NCI-H1092 treated with DMSO at 0.1 percent for 48 hours (cell line): ENCODE measurements at places on chromosomes 6 and 20.

- no peak for DNase-seq
Measured at GRCh38 chr6:36698871-36699271, 1.2 kb downstream of the RAB44 start.

- DNase-seq = no peak
Measured at GRCh38 chr20:60467078-60467477, 508.9 kb downstream of the CDH26 start.

GRCh38 chr20:6051505-6051904 is 2.4 kb downstream of the LRRN4 start:
- DNase-seq = no peak

GRCh38 chr6:165729307-165729936 is 66.4 kb upstream of the PDE10A start:
- DNase-seq = peak; percentile 65

DNA sequence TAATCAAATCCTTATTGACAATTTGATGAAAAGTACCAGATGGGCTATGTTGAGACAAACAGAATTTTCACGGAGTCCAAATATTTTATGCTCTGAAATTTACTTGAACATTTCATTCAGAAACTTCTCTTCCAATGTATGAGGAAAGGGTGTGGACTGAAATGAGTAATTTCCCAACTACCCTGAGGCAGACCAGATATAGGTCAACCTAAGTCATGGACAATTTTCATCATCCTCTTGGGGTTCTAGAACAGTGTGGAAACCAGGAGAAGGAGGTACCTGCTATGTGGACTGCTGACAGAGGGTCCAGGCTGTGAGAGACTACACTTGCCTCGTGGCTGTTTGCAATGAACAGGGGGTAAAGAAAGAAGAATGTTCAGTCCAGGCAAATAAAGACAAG is 323.0 kb downstream of the ESR1 start:
- DNase-seq = no peak

DNA sequence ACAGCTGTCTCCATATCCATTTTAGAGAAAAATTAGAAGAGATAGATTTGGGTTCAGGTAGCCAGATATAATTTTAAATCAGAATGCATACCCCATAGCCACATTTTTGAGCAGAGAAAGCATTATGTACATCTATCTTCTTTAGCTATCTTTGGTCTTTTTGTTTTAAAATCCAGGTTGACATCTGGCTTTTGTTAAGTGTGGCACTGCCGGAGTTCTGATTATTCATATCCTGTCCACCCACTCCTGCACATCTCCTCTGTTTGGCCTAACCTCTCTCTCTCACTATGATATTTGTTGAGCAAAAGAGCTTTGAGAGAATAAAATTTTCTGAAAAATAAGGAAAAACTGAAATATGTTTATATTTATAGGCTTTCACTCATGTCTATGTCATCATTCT is 189.7 kb downstream of the PACRG start:
- no peak for DNase-seq

DNA sequence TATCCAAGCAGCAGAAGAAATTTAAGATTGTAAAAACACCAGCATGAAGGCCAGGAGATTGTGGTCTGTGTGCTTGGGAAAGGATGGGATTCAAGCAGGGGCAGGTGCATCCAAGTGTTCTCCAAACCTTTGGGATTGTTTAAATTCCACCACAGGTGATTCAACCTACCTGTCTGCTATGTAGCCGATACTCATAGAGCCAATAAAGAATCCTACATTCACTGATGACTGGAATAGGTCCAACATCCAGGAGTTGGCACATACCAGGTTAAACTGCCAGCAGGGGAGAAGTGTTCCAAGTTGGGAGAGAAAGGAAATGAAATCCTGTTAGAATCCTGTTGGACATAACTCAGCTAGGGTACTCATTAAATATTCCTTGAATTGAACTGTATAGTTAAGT is 2.2 kb downstream of the SLC22A2 start:
- no peak for DNase-seq

- no peak for DNase-seq
Measured at GRCh38 chr20:48064929-48065328, 279.6 kb upstream of the SULF2 start.

GRCh38 chr6:152295346-152295745 is 341.8 kb downstream of the SYNE1 start:
- no peak for DNase-seq

DNA sequence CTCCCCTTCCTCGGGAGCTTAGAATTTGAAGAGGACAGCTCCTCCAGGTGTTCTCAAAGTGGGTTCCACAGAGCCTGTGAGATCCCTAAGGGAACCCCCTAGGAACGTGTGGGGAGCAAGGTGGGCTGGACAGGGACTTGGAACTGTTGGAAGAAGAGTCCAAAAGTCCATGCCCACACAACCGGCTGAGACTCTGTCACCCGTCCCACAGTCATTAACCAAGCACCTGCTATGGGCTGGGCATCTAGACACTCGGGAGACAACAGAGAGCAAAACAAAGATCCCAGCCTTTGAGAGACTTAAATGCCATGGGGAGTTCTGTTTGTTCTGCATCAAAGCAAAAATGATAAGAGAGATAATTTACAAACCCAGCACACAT is 51.9 kb upstream of the SAYSD1 start:
- no peak for DNase-seq

DNA sequence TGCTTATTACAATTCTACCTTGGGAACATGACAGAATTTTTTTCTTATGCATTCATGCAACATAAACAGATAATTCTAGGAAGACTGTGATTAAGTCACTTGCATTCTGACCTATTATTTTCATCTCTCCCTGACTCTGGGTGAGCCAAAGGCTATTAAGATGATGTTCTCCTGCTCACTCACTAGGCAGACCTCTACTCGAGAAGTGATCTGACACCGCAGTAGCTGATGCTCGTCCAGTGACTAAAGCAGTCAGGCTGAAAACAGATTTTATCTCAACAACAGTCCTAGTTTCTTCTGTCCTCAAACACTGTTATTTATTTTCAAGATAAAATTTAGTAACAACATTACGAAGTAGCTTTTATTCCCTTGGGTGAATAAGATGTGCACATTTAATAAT is 17.3 kb downstream of the NAA20 start:
- no peak for DNase-seq

DNA sequence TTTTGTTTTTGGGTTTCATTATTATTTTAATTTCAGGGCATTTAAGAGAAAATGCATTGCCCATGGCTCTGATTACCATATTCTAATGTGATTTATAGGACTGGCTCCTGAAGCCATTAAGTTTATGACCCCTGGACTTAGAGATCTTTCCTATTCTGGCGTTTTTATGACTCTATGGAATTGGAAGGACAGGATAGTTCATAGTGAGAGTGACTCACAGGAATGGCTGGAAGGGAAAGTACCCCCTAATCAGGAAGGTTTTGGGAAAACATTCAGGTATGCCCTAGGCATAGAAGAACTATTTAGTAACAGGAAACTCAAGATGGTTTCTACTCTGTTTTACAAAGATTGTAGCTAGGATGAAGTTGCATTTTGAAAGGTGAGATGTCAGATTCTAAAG is 108.6 kb upstream of the SLC2A12 start:
- no peak for DNase-seq

DNA sequence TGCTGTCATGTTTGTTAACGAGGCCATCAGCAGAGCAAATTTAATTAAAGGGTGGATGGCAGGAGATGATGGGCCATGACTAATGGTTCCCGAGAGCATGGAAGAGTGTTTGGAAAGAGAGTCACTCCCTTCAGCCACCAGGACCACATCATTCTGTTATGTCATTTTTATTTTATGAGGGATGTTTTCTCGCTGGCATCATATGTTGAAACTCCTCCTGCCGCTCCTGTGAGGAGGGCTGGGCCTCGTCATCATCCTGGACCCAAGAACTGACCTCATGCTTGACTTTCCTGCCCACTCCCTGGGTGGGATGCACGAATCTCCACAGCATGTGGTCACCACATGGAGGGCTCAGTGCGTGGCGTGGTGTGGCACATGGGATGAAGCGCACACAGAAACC is 86.4 kb upstream of the FRMD1 start:
- no peak for DNase-seq

GRCh38 chr6:133277228-133277899 is 36.2 kb downstream of the EYA4 start:
- no peak for DNase-seq

DNA sequence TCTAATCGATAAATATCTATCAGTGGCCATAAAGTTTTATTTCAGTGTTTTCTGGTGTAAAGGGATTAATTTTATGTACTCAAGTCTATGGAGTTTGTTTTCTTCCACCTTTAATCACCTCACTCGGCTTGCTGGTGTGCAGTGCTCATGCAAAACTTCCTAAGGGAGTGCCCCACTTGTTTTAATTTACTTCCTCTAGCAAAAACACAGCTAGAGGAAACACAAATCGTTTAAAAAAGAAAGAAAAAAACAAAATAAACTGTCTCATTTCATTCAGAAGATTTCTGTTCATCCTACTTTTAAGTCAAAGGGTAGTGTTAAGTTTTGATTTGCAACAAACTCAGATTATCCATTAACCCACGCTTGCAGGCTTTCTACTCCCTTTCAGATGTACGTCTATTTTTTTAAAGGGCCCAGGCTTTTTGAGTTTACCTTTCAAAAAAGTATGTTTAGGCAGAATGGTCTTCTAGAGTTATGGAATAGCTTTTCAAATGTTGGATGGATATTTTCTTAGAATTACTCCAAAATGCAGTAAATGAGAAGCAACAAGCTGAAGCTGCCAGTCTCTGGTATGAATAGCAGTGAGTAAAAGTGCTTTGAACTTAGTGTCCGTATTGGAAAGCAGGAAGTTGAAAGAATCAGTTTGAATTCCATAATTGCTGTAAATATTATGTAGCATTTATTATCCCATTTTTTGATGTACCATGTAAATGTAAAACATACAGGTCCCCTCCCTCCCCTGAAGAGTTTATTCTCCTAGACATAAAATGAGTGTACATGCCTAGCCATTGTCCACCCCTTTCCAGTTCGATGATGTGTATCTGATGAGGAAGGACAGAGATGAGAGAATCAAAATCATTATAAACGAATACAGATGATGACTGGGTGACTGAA is 113.3 kb downstream of the SLC16A10 start:
- no peak for DNase-seq

DNA sequence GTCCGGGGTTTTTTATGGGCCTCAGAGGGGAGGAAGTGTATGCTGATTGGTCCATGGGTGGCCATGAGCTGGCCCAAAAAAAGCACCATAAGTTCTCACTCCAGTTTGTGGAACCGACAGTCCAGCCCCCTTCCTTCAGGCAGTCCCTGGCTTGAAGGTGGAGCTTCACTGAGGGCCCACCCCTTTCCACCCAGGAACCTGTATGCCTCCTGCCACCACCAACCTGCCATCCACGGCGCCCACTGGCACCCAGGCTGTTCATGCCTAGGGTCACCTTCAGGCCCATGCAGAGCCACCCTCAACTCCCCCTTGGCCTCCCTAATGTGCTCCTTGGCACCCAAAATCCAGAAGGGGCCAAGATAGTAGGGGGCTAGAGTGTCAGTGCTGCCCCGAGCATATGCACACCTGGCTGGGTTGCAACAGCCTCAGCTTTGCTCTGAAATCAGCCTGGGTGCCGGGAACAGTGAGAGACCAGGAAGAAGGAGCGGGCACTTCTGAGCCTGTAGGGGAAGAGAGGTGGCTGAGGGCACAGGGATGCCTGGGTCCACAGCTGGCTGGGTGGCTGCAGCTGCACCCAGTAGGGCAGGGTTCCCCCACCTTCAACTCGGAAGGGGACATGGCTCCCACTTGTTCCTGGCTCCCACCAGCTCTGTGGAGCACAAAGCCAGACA is 292.4 kb downstream of the ARHGAP18 start:
- no peak for DNase-seq

- DNase-seq = no peak
Measured at GRCh38 chr20:58028123-58028522, 200.3 kb downstream of the ANKRD60 start.

DNA sequence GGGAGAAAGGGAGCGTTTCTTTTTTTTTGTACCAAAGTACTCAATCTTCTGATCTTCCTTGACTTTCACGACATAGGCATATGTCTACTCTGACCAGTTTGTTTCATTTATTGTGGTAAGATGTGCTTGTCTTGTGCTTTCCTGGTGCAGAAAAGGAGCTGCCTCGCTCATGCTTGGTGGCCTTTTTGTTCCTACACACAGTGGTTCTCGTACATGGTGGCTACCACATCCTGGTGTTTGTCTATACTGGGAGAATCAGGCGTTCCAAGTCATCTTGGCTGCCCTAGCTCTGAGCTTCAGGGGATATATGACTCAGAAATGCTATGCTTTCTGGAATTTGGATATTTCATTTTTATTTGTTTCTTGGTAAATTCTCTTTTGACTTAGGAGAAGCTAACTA is 31.8 kb downstream of the MYB start:
- no peak for DNase-seq
